ENCODE measurements at places on chromosomes 4 and X.

DNA sequence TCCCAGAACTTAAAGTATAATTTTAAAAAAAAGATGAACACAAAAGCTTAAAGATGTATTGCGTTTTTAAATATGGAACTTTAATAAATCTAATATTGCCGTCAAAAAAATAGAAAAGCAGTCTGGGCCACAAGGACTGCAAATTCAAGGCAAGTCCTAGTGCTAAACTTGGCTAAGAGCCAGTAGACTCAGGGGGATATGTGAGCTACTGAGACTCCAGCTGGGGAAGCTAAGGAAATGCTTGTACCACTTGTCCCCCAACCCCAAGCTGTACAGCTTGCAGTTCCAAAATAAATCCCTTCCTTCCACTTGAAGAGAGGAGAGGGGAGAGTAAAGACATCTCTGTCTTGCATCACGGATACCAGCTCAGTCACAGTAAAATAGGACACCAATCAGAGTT is 290.8 kb upstream of the FGF13 start:
- DNase-seq: no peak

GRCh38 chr4:130335417-130336194 is 1239.7 kb downstream of the C4orf33 start:
- no peak for DNase-seq

DNA sequence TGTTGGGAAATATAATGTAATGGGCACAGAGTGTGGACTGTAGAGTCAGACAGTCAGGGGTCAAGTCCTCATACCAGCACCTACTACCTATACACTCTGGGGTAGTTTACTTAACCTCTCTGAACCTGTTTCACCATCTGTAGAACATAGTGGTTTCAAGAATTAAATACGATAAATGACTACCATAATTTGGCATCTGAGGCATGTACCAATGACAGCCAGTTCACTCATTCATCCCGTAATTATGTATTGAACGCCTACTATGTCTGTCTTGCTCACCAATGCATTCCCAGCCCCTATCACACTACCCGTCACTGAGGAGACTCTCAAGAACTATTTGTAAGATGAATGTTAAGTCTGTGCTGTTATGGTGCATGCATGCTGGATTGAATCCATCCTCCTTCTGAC is 2.0 kb upstream of the FGB start:
- no peak for DNase-seq

GRCh38 chr4:141636082-141636770 is at the start of gene IL15:
Gene IL15, plus strand, starts transcription at chr4:141636583. Its CDS starts 82,882 bp downstream, at chr4:141719465.
- peak; percentile 51 for DNase-seq

- DNase-seq: no peak
Observed at GRCh38 chr4:185811509-185812364, at the start of gene SORBS2. Gene SORBS2, minus strand, starts transcription at chr4:185812194. Its CDS starts 121,623 bp downstream, at chr4:185690571.

DNA sequence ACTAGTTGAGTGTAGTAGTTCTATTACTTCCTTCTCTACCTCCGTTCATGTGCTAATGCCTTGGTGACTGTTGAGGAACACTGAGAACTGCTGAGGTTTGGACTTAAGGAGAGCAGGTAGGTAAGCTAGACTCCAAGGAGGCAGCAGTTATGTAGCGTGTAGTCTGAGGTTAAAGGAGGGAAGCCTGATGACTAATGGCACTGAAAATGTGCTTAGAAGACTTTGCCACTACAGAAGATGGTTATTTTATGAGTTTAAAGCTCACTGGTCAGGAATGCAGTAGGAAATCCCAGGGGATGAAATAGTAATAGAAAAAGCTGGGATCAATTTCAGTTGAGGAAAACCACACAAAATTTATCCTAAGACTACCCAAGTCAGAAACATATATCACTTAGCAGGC is 1077.3 kb downstream of the RAPGEF2 start:
- DNase-seq: no peak

GRCh38 chr4:181245326-181245725 is 997.9 kb upstream of the TENM3 start:
- no peak for DNase-seq

DNA sequence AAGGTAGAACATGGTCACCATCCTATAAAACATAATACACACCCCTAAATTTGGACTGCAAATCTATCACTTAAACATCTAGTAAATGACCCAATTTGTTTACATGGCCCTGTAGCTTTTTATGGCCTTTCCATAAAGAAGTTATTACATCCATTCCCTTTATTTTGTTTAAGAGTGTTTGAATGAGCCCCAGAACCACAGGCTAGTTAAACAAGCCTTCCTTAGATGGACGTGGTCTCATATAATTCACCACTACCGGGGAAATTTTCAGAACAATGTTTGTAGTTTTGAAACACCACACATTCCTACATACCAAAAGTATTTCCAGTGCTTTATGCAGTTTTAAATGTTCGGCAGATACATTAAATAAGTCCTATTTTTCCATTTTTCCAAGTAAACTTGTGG is 12.3 kb downstream of the PDGFC start:
- DNase-seq: no peak

DNA sequence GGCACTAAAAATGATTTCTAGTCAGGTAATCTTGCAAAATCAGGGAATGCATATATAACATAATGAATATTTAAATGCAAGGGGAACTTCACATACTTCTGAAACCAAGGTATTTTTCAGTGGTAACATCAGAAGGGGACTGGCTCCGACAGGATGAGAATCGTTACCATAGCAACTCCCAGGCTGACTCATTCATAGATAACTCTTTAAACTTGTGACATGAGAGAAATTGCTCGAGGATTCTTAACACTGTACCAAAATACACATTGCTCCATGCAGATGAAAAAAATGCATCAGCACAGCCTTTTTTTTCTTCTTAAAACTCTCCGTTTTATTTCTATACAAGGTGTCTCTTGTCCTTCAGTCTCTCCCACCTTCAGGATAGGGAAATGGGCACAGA is 114.3 kb downstream of the GABRB1 start:
- DNase-seq: no peak

GRCh38 chrX:6386837-6387236 is 148.1 kb downstream of the VCX3A start:
- no peak for DNase-seq

- DNase-seq: no peak
Observed at GRCh38 chr4:110970642-110971041, 347.8 kb upstream of the PITX2 start.

GRCh38 chr4:38318737-38319455 is 345.1 kb upstream of the KLF3 start:
- peak; percentile 42 for DNase-seq

GRCh38 chr4:95887551-95887950 is 47.7 kb downstream of the PDHA2 start:
- no peak for DNase-seq

- DNase-seq: no peak
Observed at GRCh38 chr4:121822796-121823504, 733 bp downstream of the CCNA2 start.

GRCh38 chrX:152992115-152992514 is 1.8 kb downstream of the PNMA5 start:
- no peak for DNase-seq

DNA sequence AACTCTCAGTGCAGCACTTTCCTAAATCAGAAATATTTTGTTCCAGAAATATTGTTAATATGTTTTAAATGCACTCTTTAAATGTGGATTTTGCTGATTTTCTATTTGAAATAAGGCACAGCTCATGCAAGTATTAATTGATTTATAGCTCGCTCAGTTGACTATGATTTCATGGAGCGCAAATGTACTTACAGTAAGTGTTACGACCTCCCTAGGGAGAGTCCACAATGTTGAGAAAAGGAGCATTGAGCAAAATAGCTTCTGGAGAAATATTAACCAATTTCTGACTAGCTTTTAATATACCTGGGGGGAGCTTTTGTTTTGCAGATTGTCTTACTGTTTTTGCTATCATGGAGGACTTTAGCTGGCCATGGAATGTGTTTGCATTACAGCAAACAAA is 1687.5 kb downstream of the STIM2 start:
- DNase-seq: no peak

DNA sequence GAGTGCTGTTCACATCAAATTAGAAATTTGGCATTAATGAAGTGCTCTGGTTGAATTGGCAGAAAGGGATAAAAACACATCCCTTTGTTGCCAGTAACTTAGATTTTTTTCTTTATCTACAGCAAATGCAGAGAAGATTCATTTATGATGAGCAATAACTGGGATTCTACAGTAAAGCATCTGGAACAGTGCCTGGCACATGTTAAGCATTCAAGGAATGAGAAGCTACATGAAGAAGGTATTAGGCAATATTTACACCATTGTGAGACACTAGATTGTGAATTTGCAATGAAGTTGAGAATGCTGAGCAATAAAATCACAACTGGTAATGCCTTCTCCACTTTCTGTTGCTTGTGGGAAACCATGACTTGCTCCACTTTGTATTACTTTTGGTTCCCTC is 33.5 kb downstream of the PCDH19 start:
- no peak for DNase-seq

- DNase-seq: no peak
Observed at GRCh38 chr4:48812866-48813265, 18.0 kb upstream of the OCIAD1 start.

- DNase-seq: no peak
Observed at GRCh38 chrX:150212672-150213480, 150.2 kb upstream of the MAMLD1 start.

- no peak for DNase-seq
Observed at GRCh38 chrX:103248553-103248952, 6.4 kb downstream of the TCEAL8 start.

DNA sequence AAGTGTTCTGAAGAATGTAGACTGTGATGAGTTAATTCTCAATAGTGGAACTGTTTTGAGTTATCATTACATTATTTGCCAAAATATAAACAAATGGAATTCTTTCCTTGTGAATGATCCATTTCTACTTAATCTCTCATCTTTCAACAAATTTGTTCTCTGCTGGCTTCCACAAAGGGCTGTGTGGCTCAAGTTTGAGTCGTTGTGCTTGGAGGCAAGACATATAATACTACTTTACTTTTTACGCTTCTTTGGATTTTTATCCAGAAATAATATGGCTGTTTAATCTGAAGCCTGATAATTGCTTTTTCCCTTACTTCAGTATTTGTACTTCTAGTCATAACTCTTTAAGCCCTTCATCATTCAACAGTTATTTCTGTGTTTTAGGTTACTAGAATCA is 169.5 kb downstream of the ARHGAP10 start:
- no peak for DNase-seq

DNA sequence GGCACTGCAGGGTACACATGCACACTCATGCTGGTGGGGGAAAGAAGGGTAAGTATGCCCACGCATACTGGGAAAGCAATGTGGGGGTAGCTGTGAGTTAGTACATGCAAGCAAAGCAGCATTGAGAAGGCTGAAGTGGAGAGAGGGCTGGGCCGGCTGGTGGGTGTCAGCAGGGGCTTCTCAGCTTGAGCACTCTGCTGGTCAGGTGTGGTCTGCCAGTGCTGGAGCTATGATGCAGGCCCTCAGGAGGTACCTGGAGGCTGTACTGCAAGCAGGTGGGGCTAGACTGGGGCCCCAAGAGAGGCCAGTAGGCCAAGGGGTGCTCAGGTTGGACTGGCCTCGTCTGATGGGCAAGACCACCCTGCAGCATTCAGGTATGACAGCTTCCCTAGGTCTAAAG is 61.9 kb upstream of the SERPINA7 start:
- DNase-seq: no peak

GRCh38 chrX:53262189-53262917 is 19.0 kb downstream of the IQSEC2 start:
- no peak for DNase-seq

- no peak for DNase-seq
Observed at GRCh38 chr4:89878611-89879010, 16.0 kb upstream of the MMRN1 start.

DNA sequence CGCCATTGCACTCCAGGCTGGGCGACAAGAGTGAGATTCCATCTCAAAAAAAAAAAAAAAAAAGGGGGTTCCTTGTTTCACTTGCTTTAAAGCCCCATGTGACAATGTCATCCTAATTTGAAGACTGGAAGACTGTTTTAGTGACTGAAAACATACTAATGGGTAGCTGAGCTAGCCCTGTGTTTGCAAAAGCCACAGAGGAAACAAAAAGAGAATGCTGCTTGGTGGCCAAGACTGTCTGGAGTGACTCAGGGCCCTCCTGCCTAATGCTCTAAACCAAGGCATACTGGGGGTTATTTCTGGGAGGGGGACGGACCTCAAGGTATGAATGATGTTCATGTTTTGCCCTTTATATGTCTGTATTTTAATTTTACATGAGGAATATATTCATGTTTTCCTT is 16.0 kb downstream of the HPSE start:
- no peak for DNase-seq

DNA sequence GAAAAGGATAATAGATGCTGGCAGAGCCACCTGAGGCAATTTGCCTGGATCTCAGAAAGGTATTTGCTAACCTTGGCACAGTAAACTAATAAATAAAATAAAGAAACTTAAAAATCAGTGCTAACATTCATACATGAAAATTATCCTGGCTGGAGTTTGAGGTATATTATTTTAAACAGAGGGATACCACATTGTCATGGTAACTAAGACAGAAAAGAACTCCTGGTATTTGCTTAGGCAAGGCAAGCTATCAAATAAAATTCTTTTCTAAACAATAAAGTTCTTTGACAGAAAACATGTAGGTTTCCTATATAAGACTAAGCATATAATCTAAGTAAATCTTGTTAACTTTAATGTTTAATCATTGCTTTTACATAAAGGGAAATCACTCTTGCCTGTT is 218.8 kb downstream of the MAGEB17 start:
- no peak for DNase-seq

- no peak for DNase-seq
Observed at GRCh38 chrX:106874075-106874474, 29.1 kb downstream of the RIPPLY1 start.

DNA sequence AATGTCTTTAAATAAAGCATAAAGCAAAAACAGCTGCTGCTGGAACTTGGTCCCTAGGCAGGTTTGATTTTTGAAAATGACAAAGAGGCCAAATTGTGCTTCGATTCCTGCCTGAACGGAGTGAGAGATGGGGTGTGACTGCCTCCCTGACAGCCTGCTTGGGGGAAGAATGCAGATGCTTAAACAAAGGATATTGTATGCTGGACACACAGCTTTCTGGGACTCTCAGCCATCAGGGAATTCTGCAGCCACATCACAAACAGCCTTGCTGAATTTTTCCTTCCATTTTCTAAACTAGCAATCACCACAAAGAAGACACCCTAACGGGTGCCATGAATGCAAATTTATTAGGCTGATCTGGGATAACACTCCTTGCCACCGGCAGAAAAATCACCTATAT is 83.9 kb upstream of the CPEB2 start:
- DNase-seq: no peak

All from stimulated activated CD4-positive, alpha-beta T cell treated with anti-CD3 and anti-CD28 coated beads, TNF-alpha, amount 100 ng/mL, for 4 hours (primary cell).